Esophagus squamous epithelium (tissue), 5 donors: ENCODE measurements at places on chromosomes 6 and 20.

DNA sequence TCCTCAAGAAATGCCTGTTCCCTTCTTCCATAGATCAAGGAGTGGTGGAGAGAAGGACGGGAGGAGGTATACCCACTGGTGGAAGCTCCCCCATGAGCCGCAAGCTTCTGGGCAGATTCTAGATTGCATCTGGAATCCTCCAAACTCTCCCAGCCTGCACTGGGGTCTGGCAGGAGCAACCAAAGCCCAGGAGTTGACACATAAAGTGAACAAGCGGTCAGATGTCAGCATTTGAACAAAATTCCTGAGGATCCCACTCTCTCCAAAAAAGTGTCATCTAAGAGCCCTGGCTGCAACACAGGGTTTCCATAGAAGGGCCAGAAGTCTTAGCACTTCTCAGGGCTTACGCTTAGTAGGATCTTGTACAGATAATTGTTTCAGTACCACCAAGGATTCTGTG is 88.2 kb downstream of the KCNB1 start:
- DNase-seq: no peak

- DNase-seq: no peak
Observed at GRCh38 chr6:156164701-156165452, 612.3 kb upstream of the ARID1B start.

- DNase-seq: no peak
Observed at GRCh38 chr6:136077834-136078576, 172.1 kb downstream of the MTFR2 start.

DNA sequence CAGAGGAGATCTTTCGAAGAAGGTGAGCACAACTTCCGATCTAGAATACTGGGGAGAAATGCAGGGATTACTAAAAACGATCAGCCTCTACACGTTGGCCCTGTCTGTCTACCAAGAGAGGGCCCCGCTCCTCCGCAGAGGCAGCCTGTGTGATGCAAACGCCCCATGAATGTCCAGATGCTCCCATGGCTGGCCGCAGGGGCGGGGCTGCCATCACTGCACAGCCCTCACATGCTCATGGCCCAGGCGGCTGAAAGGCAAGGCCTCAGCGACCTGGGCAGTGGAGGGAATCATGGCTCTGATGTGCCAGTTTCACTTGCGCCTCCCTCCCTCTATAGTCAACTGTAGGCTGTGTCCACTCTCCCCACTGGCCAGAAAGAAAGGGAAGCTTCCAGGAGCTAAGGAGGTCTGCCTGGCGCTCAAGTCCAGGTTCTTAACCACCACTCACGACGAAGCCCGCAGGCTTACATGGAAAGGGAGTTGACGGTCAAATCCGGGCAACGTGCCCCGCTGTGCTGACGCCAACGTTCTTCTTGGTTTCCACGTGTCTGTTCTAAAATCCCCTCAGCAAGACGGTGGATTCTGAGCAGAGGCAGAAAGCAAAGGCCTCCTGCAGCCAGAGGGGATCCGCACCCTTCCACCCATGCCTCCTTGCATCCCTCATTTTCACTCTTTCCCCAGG is 14.2 kb downstream of the PXDC1 start:
- DNase-seq: no peak

GRCh38 chr20:11234181-11234580 is 560.4 kb upstream of the JAG1 start:
- no peak for DNase-seq

- DNase-seq: no peak
Observed at GRCh38 chr6:129938249-129939020, 77.3 kb upstream of the TMEM244 start.

DNA sequence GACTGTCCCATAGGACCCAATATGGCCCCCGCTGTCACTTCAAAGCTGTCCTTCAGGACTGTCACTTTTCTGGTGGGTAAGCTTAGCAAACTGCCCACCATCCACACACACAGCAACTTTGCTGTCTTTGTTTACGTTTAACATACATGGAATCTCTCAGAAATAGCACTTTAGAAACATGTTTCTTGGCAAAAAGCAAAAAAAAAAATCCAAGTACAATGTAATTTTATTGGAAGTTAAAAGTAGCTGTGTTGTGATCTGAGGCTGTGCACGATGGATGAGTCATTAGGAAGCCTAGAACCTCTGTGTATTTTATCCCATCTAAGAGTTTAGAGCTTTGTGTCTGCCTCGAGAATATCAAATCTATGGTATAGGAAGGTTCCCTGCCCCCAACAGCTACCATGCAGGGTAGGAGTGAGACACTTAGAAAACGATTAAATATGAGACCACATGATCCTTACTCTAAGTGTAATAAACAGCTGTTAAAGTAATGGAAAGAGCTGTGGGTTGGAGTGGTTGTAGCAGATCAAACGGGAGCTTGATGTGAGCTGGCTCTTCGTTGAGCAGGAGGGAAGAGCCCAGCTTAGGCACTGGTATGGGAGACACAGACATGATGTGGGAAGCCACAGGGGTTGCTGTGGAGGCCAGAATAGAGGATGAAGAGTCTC is 119.5 kb downstream of the PLEKHG1 start:
- no peak for DNase-seq

DNA sequence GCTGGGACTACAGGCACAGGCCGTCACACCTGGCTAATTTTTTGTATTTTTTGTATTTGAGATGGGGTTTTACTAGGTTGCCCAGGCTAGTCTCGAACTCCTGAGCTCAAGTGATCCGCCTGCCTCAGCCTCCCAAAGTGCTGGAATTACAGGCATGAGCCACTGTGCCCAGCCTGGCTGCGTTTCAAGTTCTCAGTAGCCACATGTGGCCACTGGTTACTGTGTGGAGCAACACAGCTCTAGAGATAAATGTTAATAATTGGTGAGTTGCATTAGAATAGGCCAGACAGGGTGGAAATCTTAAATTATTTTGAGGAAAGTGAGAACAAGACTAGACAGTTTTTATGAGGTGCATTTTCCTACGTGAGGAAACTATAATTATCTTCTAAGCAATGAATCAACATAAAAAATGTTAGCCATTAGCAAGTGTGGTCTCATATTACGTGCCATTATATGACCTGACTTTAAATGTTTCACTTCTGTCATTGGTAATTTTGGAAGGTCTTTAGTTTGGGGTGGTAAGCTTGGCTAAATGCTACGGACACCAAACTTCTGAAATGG is 129.6 kb downstream of the PLEKHG1 start:
- no peak for DNase-seq

- DNase-seq: no peak
Observed at GRCh38 chr6:34189806-34190503, 44.1 kb upstream of the GRM4 start.

DNA sequence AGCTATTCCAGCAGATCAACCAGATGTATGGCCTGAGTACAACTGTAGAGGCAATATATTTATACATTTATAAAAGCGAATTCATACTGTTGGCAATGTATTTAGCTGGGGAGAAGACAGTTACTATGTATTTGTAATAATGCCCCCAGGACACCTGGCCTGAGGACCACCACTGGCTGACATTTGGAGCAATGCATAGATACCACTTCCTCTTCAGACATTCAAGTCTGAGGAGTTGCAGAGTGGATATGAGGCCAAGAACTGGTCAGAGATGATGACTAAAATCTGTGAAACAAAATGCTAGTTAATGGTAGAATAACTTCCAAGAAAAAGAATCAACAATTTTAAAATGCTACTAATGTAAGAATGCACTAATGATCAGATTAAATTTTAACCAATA is 462.3 kb downstream of the CDC5L start:
- no peak for DNase-seq

DNA sequence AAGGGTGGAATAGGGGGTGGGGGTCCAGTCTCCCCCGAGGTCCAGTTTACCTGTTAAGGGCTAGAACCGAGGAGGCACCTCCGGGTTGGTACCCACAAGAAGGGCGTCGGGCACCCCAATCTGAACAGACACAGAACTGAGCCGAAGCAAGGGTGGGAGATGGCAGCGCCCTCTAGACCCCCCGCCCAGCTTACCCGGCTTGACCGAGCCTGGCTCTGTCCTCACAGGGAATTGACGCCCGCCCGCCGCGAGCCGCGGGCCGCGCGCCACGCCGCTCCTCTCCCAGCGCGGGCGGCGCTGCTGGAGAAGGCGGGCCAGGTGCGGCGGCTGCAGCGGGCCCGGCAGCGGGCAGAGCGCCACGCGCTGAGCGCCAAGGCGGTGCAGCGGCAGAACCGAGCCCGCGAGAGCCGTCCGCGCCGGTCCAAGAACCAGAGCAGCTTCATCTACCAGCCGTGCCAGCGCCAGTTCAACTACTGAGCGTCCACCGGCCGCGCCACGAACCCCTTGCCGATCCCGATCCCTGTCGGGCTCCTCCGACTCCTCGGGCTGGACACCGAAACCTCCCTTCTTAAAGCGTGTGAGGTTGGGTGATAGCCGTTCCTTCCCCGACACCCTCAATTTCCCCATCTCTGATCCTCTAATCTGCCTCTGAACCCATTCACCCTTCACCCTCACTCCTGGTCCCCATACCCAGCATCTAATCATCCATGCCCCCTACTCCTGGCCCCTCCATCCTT is 5.9 kb downstream of the TP53INP2 start:
- DNase-seq: no peak

DNA sequence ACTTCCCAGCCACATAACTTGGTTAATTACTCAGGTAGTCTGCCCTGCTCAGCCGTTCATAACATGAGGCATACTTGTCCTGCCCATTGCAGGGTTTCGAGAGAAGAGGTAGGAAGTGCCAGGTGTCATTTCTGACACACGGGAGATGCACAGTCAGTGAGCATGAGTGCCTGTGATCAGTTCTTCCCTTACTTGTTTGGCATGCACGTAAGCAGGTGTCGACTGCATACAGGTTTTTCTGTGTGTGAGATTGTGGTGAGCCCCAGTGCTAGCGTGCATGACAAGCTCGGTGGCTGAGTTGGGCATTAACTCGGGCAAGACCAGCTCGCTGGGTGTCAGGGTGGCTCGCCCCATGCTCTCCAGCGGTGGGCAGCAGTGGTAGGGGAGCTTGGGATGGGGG is 51.2 kb upstream of the SLC22A1 start:
- DNase-seq: no peak

DNA sequence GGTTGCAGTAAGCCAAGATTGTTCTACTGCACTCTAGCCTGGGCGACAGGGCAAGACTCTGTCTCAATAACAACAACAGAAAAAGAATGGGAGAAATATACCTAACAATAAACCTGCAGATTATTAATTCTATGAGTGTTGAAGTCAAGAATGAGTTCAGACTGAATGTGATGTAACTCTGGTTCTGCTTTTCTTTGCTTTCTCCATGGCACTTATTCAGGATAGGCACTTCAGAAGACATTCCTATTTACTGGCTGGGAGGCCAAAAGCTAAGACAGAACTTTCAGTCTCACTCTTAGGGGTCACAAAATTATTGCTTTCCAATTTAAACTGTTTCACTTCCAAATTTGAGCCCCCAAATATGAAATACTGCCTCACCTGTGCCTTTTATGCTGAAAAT is 15.7 kb upstream of the PRIM2 start:
- no peak for DNase-seq

GRCh38 chr20:45378191-45378590 is at the start of gene TP53TG5:
Gene TP53TG5 (minus strand): TSS chr20:45378325. CDS start chr20:45378236, 89 bp downstream.
- no peak for DNase-seq

DNA sequence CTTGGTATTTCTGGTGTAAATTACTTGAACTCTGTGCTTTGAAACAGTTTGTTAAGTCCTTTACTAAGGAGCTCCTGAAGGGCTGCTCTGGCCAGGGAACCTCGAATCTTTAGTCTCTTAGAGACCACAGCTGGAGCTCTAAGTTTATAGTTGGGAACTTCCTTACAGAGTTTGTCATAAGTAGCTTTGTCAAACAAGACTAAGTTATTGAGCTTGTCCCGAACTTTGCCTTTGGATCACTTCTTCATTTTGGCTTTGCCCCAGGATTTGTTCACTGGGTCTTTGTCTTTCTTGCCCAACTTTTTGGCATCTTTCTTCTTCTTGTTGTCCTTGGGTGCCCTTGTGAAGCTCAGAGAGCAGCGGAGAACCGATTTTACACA is 64.8 kb downstream of the FAM50B start:
- DNase-seq: no peak

DNA sequence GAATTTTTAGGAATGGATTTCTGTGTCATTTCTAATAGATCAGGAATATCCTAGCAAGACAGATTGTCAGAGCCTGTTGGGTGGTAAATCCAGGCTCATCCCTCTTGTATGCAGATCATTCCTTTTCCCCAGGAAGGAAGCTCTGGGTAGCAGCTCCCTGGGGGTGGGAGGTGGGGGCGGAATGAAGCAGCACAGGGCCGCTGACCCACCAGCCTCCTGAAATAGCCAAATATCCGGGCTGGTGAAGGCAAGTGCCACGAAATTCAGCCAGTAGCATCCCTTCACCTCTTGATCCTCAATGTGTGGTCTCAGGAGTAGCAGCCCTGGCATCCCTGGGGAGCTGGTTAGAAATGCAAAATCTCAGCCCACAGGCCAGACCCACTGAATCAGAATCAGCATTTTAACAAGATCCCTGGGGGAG is 256.9 kb downstream of the LRFN2 start:
- no peak for DNase-seq

- DNase-seq: no peak
Observed at GRCh38 chr6:61210549-61210948, 1075.5 kb downstream of the KHDRBS2 start.

- DNase-seq: no peak
Observed at GRCh38 chr6:6565069-6565468, 23.5 kb upstream of the LY86 start.

- DNase-seq: no peak
Observed at GRCh38 chr6:162262466-162263196, 464.9 kb downstream of the PRKN start.

DNA sequence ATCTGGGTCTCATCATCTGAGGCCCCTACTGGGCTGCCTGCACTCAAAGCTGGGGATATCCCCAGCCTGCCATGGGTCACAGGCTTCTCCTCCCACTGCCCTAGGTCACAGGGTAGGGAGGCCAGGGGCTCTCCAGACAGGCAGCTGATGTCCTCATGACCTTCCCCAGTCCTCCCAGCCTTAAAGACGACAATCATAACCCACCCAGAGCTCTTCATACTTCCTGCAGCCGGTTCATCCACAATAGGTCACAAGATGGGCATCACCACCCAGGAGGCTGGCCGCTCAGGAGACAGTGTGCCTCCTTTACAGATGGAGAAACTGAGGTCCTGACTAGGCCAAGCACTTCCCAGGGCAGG is 15.2 kb downstream of the TFEB start:
- no peak for DNase-seq

- no peak for DNase-seq
Observed at GRCh38 chr6:138572885-138573284, 73.6 kb upstream of the NHSL1 start.

- DNase-seq: no peak
Observed at GRCh38 chr20:17843246-17844132, 125.1 kb downstream of the SNX5 start.

- no peak for DNase-seq
Observed at GRCh38 chr6:322940-323729, 30.8 kb downstream of the DUSP22 start.
